Skeletal muscle cell (primary cell): ENCODE measurements at places on chromosomes 3 and 15.

DNA sequence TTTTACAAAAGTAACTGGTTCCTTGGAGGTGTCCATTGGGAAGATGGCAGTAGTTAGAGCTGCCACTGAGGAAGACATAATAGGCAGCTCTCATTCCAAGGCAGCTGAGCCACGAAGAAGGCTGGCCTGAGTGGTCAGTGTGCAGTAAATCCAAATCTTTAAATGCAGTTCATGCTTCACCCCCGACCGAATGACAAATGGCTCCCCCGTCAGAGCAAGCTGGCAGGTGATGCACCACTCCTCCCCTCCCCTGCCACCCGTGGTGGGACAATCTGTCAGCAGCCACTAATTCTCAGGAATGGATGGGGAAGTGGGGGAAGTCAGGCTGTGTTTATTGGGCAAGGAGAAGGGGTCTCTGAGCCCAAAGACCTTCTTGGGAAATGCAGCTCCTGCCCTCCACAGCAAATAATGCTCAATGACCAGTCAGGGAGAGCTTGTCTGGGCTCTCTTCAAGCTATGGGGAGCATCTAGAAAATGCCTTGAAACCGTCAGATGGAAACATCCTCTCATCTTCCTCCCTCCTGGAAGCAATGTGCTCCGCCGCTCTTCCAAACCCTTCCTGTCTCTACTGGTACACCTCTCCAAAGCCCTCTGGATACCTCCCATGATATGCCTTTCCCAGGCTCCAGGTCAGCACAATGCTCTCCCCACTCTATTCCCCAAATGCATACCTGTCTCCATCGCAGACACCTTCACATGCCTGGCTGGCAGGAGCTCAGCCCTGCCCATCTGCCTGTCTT is 65.4 kb downstream of the LIPC start:
- DNase-seq, result no peak

DNA sequence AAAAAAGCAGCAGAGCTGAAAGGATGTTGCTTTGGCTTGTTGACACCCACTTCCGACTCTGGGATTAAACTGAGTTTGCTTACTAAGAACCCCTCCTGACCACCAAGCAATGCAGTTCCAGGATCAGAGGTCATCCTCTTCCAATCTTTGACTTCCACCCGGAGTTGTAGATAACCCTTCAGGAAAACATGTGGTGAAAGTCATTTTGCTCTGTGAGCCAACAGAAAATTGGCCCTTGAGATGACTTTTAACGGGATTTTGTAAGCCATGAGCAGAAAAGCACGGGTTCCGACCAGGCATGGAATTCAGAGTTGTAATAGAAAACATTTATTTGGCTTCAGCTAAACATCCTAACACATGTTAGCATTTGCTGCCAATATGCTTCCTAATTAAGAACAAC is 171.6 kb upstream of the NR2F2 start:
- no peak for DNase-seq

DNA sequence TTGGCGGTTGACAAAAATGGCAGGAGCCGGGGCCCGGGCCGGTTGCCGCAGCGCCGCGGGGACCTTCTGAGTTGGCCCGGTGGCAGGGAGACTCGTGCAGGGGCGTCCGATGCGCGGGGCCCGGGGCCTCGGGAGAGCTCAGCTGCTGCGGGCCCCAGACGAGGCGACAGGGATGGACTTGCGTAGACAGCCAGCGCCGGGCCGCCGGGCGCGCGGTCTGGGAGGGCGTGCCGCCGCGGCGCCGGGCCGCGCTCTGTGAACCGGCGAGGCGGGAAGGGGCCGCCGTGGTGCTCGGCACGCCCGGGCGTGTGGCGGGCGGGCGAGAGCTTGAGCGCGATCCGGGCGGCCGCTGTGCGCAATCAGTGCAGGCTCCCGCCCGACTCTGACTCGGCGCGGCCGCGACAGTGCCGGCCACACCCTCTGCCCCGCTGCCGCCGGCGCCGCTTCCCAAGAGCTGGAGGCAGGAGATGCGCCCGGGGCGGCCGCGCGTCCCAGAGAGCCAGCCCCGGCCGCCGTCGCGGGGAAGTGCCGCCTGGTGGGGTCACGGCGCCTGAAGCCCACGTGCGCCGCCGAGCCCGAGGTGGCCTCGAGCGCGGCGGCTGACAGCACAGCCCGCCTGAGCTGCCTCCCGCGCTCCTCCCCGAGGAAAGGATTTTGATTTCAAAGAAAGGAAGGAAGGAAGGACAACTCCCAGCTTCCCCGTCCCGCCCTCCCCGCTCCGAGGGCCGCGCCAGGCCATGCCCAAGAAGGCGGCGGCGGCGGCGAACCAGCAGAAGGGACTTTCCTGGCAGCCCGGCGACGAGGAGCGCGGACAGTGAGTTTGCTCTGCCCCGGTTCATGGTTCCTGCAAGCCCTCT is 657 bp downstream of the TLNRD1 start:
- no peak for DNase-seq

DNA sequence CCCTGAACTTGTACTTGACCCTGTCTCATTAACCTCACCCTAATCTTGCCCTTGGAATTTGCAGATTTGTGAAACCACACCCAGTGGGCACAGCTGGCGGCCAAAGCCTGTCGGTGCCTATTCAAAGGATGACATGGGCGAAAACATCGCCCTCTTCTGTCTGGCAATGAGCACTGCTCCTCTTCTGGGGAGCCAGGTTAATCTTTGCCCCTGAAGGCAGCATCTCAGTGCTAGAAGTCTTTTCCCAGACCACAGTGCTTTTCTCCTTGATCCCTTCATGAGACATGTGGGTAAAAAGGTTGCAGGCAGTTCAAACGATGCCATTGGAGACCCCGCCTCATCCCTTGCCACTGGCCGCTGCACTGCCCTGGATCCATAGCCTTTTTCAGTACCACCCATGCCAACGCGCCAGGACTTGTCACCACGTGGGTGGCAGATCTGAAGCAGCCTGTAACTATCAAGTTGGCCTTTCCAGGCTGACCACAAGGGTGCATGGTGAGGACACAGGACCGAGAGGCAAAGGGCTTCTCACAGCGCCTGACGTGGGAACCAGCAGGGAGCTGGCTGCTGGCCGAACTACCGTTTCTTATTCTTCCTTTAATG is 6.5 kb upstream of the DNASE1L3 start:
- DNase-seq, result no peak

GRCh38 chr15:58549013-58549784 is 117.4 kb downstream of the LIPC start:
- peak; percentile 37 for DNase-seq

DNA sequence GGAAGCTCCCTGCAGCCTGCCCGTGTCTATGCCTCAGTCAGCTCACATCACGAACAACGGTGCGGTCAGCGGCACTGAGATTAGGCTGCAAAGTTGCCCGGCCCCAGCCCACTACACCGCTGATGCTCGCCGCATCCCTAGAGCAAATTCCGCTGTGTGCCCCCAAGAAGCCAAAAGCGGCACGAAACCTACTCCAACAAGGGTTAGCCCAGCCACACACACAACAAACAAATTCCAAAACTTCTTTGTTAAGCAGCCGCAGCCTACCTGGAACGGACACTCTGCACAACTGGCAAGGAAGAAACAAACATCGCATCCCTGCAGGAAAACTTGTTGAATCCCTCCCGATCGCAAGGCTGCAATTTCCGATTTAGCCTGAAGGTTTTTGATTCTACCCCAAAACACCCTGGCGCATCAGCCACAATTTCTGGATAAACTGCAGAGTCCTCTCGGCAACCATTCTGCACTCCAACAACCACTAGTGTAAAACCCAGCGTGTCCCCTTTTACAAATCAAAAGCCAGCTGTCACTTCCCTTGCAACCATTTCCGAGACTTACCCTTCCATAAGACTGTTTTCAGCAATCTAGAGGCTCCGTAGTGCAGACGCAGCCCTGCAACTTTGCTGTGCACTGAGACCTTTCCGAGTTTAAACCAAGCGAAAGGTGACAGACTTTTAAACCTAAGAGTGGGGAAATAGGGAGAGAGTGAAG is 449 bp downstream of the ROBO1 start:
- no peak for DNase-seq

DNA sequence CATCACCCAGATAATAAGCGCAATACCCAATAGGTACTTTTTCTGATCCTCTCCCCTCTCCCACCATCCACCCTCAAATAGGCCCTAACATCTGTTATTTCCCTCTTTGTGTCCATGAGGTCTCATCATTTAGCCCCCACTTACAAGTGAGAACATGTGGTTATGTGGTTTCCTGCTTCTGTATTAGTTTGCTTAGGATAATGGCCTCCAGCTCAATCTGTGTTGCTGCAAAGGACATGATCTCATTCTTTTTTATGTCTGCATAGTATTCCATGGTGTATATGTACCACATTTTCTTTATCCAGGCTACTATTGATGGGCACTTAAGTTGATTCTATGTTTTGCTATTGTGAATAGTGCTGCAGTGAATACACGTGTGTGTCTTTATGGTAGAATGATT is 165.4 kb downstream of the MBNL1 start:
- DNase-seq, result no peak

GRCh38 chr3:44674211-44674610 is 25.7 kb downstream of the ZNF35 start:
- no peak for DNase-seq

GRCh38 chr3:12470111-12470510 is 14.2 kb upstream of the TSEN2 start:
- no peak for DNase-seq

DNA sequence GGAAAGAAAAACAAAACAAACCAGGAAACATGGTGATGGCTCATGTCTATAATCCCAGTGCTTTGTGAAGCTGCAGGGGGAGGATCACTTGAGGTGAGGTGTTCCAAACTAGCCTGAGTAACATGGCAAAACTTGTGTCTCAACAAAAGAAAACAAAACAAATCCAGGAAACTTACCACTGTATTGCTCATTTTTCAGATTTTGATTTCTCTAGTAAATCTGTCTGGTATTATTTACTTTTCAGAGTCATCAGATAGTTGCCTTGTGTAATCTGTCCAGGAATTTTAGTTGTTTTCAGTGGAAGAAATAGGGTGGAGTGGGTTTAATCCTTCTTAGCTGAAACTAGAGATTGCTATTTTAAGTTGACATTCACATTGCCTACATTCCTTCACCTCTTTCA is 91.8 kb upstream of the ALCAM start:
- DNase-seq, result peak; percentile 70

- no peak for DNase-seq
Observed at GRCh38 chr15:98787194-98787593, 138.9 kb downstream of the IGF1R start.

DNA sequence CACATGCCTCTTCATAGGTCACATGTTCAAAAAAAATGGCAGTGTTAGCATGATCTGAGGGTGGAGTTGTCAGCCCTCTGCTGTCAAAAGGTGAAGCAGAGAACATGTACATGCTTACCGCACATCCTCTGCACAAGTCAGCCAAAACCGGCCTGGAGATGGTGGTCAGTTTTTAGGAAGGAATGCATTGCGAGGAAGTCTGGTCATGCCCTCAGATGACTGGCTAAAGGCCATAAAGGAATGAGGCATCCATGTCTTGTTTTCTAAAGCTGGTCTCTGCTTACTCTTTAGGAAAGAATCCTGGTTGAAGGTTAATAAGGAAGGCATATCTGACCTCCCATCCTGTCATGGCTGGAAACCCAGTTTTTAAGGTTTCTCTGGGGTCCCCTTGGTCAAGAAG is 292.0 kb upstream of the CCDC54 start:
- no peak for DNase-seq

GRCh38 chr3:45026957-45027356 is 854 bp downstream of the CLEC3B start:
- DNase-seq, result no peak

DNA sequence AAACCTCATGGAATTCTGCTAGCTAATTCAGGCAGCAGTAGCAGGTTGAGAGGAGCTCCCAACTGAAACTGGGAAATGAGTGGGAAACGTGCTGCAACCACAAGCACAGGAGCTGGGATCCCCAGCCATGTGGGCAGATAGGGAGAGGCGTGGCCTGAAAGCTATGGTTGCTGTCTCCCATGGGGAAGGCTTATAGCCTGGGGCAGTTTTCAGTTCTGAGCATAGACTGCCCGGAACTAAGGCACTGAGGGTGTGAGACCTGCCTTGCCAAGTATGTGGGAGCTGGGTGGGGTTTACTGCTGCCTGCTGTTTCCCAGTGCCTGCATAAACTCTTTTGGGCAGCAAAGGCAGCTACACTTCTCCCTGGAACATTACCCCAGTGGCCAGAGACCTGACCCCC is 229.5 kb downstream of the TUSC7 start:
- DNase-seq, result no peak

- DNase-seq, result peak; percentile 55
Observed at GRCh38 chr3:172135820-172136219, 96.4 kb downstream of the FNDC3B start.

DNA sequence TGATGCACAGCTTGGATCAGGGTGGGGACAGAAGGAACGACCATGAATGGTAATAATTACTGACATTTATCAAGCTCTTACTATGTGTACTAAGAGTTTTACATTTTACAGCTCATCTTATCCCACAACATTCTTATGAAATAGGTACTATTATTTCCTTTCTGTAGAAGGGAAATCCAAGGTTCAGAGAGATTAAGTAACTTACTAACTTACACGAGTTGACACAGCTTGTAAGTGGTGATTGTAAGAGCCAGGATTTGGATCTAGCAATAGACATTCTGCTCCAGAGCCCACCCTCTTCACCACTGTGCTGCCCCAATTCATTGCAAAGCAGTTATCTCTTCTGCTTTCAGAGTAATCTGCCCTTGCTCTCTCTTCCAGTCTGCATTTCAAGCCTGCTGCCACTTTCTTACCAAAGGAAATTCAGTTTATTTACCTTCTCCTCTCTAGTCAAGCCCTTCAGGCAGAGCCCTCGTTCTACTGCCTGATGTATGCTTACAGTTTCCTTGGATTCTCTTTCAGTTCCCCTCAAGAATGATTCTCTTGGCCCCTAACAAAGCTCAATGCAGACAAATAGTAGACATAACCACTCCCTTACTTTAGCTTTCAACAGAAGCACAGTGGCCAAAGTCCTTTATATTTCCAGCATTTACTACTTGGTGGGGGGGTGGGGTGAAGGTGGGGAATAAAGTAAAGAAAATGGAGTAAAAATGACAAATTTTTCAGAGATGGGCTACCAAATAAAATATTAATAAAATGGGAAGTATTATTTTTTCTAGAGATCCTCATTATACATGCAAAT is 65.8 kb downstream of the ATP8B4 start:
- no peak for DNase-seq

GRCh38 chr3:143357700-143358099 is 238.1 kb downstream of the CHST2 start:
- no peak for DNase-seq

DNA sequence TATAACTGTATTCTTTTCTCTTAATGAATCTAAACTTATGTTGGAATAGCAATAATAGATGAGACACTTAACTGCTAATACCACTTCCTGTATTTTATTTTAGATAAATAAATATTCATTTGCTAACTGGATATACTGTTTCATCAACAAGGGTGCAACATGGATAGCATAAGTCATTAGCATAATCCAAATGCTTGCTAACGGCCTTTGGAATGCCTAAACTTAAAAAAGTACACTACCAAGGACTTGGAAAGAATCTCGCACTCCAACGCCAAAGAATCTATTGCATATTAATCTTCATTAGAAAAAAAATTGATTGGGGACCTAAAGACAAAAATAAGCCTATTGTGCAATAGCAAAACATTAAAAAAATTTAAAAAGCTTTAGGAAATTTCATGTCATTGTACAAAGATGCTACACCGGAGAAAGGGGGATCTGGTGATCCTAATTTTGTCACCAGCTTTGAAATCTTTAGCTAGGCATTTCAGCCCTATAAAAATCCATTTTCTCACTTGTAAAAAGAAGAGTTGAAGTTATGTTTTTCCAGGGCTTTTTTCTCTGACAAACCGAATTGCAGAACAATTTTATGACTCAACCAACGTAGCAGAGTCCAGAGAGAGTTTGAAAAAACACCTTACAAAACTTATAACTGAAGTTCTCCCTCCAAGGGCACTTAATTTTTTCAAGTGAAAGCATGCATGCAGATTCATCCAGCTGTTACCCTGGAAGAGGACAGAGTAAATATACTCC is 4.1 kb downstream of the VGLL3 start:
- DNase-seq, result no peak

- DNase-seq, result peak; percentile 79
Observed at GRCh38 chr15:98856532-98856907, 151.1 kb downstream of the PGPEP1L start.
